Activated CD8-positive, alpha-beta memory T cell treated with anti-CD3 and anti-CD28 coated beads, Interleukin-2, amount 50 U/mL, for 4 hours (primary cell): ENCODE measurements at places on chromosomes 4 and X.

- no peak for DNase-seq
These were observed 180.1 kb downstream of the SMIM20 start for GRCh38 chr4:26094076-26094475.

- DNase-seq: no peak
These were observed 1785.9 kb downstream of the PCDH7 start for GRCh38 chr4:32506067-32506466.

DNA sequence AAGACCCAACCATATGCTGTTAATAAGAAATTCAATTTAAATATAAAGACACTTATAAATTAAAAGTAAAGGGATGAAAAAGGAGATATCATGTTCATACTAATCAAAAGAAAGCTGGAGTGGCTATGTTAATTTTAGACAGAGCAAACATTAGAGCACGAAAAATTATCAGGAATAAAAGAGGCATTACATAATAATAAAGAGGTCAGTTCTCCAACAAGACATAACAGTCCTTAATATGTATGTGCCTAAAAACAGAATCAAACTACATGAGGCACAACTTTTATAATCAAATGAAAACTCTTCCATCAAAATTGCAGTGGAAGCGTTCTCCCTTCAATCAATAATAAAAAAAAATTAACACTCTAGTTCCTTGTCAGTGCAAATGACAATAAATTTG lies 62.6 kb downstream of the ARHGEF6 start:
- no peak for DNase-seq

DNA sequence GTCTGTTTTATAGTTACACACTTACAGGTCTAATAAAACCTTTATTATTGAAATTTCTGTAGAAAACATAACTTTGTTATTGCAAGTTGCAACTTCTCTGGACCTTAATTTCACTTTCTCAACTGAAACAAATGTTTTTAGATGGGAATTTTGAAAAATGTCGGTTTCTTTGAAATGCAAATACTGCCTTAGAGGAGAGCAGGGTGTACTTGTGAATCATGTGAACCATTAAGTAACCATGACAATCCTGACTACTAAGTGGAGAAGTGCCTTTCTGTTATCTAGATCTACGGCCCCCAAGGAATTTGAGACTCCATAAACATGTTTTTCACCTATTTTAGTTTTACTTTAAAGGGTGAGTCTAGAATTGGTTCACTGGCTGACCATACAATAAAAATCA lies 8.5 kb upstream of the ARMCX2 start:
- DNase-seq: no peak

DNA sequence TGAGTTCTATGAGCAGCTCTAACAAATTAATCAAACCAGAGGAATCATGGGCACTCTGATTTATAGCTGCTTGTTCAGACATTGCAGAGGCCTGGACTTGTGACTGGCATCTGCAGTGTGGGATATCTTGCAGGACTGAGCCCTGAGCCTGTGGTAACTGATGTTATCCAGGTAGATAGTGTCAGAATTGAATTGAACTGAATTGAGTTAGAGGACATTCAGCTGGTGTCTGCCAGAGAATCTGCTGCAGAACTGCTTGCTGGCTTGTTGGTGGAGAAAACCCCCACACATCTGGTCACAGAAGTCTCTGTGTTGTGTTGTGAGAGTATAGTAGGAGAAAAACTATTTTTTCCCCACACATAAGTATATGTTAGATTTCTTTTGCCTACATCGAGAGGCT lies 42.2 kb downstream of the SMIM20 start:
- no peak for DNase-seq

DNA sequence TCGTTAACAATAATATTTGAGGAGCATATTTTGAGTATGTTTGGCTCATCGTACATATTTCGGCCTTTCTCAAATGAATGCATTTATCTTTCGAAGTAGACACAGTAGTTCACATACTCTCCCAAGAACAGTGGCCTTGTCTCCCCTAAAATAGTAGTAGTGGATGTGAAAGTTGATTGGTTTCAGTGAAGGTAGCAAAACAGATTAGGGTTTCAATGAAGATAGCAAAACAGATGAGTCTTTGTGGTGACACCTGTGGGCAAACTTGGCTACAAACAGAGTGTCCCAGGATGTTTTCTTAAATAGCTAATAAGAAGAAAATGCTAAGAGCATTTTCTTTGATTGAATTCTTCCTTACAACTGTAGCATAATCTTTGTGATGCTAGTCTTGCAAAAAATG lies 67.0 kb downstream of the USP9X start:
- no peak for DNase-seq

- no peak for DNase-seq
These were observed 2320.8 kb downstream of the ARAP2 start for GRCh38 chr4:33923469-33923868.

GRCh38 chr4:2304877-2305561 lies 43.1 kb upstream of the MXD4 start:
- no peak for DNase-seq
